ENCODE measurements at places on chromosomes 3 and 15.

DNA sequence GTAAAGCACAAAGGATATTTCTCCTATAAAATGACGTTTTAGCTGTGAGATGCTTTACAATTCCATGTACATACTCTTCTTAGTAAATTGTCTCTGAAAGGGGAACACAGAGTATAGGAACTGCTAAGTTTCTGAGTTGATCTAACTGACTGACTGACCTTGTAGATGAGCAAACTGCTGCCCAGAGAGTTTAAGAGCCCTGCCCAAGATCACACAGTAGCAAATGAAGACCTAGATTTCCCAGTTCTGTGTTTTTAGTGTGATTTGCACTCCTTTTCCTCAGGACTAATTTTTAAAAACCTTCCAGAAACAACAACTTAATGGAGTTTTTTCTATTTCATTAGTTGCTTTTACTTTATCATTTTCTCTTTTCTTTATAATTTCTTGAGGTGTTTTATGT, 247.7 kb downstream of the PDCD6IP start:
- no peak for DNase-seq

DNA sequence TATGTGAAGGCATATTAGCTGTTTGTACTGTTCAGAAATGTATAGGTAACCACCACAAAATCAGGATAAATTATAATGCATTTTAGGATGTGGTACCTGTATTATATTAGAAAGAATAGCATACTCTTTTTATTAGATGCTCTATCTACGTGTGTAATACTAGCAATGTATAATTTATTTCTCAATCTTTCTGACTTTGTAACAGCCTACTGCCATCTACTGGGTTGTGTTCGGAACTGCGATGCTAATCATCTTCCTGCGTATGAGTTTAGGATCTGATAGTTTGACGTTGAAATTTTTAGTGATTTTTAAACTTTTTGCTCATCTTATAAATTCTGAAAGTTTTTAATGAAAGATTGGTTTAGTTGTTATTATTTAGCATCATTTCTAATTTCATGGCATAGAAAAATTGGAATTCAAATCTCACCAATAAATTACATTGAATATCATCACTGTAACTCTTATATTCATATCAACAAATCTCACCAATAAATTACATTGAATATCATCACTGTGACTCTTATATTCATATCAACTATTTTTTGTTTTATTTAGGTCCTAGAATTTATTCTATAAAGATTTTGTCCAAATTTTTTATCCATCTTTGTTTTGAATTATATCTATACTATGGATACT, 322.7 kb upstream of the ZNF717 start:
- DNase-seq: no peak

GRCh38 chr3:14440168-14440518, 37.7 kb downstream of the SLC6A6 start:
- DNase-seq: no peak

DNA sequence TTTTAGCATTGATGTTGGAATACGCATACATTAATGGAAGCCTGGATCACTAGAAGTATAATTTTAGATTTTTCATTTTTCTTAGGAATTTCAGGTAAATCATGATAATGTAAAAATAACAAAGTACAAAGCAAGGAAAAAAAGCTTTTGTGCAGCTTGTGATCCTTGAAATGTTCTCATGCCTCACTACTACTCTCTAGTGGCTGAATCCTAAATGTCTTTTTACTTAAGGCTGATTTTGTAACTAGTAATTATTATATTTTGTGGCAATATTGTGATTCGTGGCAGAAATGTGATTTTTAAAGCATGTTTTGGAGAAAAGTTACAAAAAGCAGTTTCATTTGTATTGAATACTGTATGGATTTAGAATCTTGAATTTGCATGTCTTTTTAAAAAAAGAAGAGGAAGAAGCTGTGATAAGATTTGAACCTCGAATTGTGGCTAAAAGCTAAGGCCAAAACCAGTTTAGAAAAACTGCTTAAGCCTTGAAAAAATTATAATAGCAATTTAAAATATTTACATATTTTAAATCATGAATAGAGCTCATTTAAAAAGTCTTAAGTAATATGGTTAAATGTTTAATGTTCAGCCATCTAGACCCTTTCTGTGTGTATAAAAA, 39.0 kb downstream of the U2SURP start:
- DNase-seq: no peak

DNA sequence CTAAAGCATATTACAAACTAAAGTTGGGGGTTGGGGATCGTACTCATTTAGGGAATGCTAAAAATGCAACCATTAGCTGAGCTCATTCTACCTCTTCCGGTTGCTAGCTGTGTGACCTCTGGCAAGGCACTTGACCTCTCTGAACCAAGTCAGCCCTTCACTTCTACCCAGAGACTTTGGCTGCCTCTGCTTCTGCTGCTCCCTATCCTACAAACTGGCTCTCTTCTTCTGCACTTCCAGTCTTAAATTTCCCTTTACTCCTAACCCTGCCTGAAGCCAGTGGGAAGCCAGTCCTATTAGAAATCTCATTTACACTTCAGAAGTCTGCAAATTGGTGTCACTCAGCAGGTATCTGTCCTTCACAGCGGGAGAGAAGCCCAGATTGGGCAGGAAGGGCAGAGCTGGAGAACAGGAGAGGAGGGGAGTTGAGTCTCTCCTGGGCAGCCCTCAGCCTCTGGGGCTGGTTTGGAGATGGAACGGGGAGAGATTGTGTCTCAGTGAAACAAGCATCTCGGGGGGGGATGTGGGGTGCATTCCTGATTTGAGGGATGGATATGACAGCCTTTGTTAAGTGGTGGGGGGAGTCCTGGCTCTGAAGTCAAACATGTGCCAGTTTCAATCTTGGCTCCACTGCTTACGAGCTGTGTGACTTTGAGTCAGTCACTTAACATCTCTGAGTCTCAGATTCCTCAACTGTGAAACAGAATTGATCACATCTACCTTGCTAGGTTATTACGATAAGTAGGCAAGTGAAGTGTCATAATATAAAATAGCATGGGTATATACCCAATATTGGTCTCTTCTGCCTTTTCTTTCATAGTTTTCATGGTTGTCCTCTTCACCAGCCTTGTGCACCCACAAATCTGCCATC, 7.8 kb upstream of the AEN start:
- no peak for DNase-seq

- no peak for DNase-seq
These were observed 60.0 kb downstream of the PIK3CB start for GRCh38 chr3:138774529-138775253.

- DNase-seq: no peak
These were observed 262.9 kb upstream of the SLITRK3 start for GRCh38 chr3:165459111-165459510.

DNA sequence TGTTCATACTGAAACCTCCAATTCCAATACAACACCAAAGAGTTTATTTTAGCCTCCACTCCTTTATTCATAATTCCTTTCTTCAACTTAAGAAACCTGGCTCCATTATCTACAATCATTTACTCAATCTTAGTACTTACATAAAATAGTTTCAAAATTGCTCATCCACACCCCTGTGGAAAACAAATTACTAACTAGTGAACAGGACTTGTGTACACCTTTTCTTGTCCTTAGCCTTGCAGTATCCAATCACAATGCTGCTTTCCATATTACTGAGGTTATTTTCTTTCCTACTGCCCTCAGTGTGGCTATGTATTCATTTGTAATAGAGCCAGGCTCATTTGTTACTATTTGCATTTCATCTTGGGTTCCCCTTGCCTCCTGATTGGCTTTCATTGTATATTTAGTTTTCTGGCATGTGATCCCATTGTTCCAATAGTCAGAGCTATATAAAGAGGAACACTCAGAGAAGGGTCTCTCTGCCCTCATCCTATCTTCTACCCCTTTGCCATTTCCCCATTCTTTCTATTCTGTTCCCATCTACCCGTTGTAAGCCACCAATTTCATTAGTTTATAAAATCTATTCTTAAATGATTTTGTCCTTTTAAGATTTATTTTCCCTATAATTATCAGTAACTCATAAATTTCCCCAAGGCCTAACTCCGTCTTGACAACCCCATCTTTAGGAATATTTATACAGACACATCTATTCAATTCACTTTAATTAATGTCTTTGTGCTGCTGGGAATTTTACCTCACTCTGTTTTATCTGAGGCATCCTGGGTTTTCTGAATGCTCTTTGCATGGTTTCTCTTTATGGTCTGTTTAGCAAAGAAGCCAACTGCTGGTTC, 67.9 kb upstream of the RBP1 start:
- no peak for DNase-seq

DNA sequence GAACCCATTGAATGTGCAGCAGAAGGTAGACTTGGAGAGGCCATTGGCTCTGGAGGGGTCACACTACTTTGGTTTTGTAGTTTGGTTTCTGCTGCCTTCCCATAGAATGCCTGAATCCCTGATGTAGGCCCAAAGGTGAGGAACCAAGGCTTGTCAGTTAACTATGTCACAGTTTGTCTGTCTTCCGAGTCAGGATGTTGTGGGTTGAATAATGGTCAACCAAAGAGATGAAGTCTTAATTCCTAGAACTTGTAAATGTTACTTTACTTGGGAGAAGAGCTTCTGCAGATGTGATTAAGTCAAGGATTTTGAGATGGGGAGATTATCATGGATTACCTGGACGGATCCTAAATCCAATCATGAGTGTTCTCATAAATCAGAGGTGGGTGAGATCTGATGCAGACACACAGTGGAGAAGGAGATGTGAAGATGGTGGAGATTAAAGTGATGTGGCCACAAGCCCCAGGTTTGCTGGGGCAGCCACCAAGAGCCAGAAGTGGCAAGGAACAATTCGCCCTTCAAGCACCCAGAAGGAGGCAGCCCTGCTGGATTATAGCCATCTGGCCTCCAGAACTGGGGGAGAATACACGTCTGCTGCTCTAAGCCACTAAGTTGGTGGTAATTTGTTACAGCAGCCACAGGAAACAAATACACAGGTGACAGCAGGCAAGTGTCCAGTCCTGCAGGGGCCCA, 2.3 kb upstream of the CCR8 start:
- no peak for DNase-seq

- DNase-seq: no peak
These were observed 180.5 kb downstream of the FOXB1 start for GRCh38 chr15:60184579-60184978.

- DNase-seq: no peak
These were observed 264.7 kb upstream of the NECTIN3 start for GRCh38 chr3:110806924-110807323.

DNA sequence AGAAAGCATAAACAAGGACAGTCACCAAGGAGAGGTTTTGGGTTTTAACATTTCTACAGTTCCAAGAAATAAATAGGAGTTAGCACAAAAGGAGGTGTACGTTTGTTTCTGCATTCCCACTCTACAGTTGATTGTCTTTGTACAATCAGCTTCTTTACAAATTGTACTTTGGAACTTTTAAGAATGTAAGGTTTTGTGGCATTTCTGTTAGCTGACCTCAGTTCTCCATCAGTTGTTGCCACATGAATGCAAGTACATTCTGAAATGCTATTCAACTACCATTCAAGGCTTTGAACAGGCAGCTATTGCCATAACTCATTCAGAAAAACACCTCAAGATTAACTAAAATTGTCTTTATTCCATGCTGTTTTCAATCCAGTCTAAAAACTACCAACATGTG, 253.2 kb upstream of the UBE2E1 start:
- no peak for DNase-seq

- DNase-seq: no peak
These were observed 206.8 kb upstream of the TPM1 start for GRCh38 chr15:62835762-62836161.

DNA sequence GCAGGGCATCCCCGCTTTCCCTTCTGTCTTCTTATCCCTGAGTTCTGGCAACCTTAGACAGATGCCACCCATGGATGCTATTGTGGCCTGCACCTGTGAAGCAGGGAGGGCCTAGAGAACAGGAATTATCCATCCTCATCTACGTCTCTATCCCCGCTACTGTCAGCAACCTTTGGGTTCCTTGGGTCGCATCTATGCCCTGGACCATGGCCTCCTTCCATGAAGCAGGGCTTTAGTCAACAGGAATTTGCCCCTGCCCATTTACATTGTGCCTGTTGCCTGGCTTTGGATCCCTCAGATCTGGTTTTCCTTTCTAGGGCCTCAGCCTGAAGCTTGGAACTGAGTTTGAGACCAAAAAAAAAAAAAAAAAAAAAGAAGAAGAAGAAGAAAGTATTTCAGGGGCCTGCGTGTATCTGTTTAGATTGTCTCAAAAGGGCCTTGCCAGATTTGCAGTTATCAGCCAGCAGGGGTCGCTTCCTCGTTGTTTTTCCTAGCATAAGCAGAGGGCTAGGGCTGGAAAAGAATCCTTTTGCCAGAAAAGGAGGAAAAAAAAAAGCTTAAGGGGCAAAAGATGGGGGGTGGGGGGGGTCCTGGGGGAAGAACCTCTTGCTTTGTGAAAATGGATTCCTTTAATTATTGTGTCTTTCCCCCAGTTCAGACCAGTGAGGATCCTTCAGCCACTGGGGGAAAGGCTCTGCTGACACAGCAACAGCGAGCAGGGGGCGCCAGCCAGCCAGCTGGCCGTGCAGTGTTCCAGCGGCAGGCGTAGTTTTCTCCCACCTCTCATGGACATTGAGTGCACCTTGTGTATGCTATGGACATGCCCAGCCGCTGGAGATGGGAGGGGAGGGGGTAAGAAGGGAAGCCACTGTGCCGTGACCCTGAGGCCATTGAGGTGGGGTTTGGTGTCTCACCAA, 65.7 kb upstream of the ALDH1L1 start:
- no peak for DNase-seq

GRCh38 chr3:151330899-151331298, 1.6 kb upstream of the P2RY13 start:
- no peak for DNase-seq

- no peak for DNase-seq
These were observed 191.7 kb upstream of the TLE3 start for GRCh38 chr15:70289191-70289955.

Measured in stimulated activated CD8-positive, alpha-beta memory T cell treated with anti-CD3 and anti-CD28 coated beads, Interleukin-12 subunit alpha, Interleukin-12 subunit beta, amount 100 ng/mL, for 1 hour (primary cell).